Right ventricle myocardium superior (tissue), 1 donor: ENCODE measurements at places on chromosomes 12 and 14. TPM values are rescaled to one million over a fixed set of nuclear protein-coding genes. Genes with fewer than 3 reads are reported as not detected.

GRCh38 chr12:124703856-124704255, 136.4 kb upstream of the NCOR2 start:
- DNase-seq = no peak

DNA sequence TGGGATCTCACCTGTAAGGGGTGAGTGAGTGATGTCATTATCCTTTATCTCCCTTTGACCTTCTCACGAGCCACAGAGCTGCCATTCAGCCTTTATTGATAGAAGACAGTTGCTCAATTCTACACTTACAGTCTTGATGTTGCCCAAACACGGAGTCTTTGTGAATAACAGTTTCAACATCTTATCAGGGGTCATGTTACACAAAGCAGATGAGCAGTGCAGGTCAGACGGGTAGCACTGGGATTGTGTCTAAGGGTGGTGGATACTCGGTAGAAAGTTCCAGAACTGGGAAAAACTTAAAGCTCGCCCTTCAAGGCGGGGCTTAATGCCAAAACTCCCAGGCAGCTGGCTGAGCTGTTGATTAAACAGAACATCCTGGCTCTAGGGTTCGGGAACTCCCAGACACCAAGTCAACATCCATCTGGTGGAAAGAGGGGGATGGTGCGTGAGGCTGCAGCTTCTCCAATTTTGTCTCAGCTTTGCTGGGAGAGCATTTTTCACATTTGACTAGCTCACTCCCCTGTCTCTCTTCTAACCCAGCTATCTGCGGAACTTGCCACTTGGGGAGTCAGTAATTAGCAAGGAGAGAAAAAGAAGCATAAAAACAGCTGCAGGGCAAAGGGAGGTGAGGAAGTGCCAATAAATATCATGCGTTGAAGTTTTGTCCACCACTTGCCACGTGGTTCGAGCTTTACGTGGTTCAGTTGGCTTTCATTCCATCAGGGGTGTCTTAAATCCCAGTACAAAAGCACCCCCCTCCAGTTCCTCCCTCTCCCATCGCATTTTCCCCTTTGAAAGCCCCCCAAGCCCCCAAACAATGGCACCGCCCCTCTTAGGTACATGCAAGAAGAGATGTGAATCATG, 31.0 kb downstream of the FOXN4 start:
- no peak for DNase-seq

GRCh38 chr12:8909752-8910151, 4.6 kb upstream of the PHC1 start:
- no peak for DNase-seq

DNA sequence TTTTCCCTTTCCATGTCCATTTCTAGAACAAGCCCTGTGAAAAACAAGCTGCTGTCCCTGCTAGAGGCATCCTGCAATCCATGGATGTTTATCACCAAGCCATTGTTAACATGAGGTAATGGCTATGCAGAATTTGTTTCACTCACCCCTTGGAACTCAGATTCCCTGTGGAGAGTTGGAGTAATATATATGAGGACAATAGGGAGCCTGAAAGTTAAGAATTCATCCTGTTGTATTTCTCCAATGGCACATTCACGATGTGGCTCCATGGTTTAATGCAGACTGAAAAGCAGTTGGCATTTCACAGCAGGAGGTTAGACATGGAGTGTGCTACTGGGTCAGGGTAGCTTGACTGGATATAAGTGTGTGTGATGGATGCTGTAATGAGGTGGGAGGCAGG, 32.4 kb downstream of the GPR65 start:
- DNase-seq = no peak

DNA sequence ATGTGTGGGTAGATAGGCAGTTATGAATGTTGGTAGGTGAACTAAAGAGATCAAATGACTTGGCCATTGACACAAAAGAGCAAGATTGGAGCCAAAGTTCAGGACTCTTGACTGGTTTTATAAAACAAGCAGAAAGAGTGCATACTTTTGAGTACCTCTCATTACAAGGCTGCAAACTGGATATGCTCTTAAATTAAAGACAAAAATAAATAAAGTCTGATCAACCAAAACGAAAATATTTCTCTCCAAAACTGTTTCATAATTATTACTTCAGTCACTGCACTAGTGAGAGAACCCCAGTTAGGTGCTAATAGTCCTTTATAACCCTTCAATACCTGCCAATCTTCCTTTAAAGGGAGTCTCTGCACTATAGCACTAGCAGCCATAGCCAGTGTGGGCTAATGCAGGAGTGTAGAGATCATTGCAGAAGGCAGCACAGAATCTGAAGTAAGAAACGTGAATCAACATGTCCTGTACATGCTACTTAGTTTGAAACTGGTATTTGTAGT, 147.1 kb downstream of the FOXA1 start:
- no peak for DNase-seq

DNA sequence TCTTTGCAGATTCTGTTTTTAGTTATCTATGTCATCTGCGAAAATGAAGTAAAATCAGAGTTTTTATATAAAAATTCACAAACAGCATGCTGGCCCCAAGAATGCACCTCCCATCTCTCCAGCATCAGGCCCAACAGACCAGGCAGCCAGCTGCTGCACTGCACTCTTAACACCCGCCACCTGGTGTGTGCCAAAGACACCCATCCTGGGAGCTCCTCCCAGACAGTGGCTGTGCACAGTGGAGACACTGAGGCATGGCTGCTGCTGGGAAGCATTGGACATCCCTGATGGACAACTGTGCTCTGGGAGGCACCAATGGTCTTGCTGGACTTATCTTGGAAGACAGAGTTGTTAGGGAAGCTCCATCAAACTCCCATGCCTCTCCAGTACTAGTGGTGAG, 817.2 kb downstream of the TMEM121 start:
- no peak for DNase-seq

DNA sequence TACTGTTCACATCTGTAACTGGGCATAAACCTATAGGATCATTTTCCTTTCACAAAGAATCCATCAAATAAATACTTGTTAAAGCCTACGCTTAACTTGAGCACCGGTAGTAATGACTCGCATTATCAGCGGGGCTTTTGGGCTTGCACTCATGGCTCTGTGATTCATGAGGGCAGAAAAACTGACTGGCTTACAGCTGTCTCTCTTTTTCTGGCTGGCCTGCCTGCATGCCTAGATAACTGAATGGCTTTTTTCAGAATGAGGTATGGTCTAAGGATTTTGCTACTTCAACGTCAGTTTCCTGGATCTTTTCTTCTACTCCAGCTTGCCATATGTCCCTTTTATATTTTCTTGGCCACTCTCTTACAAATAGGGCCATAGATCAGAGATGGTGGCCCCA, 531.1 kb downstream of the NRXN3 start:
- no peak for DNase-seq

DNA sequence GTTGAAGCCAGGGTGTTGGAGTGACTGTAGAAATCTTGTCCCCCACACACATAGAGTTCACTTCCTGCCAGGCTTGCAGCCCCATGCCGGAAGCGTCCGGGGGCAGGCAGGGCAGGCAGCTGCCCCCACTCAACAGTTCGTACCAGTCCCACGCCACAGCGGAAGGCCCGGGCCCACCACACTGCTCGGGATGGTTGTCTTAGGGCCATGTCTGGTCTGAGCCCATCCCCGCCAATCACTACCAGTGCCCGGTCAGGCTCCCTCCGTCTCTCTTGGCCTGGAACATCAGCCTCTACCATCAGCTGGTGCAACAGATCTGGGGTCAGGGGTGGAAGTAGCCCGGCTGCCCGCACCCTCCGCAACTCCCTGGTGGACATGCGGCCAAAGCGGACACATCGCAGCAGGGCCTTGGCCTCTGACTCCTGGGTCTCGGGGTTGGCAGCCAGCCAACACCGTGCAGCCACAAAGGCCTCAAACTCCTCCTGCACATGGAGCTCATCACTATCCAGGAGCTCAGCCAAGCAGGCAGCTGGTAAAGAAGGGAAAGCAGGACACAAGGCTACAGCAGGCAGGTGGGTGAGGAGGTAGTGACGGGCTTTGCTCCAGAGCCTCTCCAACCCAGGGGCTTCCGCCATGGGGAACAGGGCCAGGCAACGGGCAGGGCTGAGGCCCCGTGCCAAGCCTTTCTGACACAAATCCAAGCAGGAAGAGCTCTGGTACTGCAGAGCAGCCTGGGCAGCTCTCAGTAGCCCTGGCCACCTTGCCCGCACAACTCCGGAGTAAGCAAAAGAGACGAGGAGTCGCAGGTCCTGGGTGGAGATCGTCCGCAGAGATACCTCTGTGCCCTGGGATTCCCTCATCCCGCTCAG, 5.9 kb downstream of the KLHL33 start:
- peak; percentile 61 for DNase-seq

DNA sequence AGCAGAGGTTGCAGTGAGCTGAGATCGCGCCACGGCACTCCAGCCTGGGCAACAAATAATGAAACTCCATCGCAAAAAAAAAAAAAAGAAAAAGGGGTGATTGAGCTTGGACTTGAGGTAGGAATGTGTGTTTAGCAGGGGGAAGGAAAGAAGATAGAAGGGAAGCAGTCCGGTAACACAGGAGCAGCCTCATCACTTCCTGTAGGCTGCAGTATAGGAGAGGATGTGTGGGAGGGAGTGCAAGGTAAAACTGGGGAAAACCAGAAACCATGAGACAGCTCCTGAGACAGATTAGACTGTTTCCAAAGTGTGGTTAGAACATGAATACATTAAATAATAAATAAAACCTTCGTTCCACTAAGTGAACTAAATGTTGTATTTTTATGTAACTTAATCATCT, 49.2 kb downstream of the FGD4 start:
- no peak for DNase-seq

DNA sequence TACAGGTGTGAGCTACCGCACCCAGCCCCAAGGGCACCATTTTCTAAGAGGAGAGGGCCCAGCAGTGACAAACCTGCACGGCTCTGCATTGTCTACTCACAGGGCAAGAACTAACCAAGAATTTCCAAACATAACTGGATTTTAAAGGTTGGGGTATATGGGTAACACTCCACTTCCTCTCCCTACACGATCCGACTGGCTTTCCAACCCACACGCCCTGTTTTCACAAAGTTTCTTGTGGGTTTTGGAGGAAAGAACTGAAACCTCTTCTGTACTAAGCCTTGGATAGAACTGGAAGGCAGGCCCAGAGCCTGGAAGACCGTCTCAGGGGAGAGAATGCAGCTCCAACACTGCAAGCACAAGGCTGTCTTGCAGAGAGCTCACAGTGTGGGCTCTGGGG, 24.9 kb downstream of the SNRNP35 start:
- no peak for DNase-seq

DNA sequence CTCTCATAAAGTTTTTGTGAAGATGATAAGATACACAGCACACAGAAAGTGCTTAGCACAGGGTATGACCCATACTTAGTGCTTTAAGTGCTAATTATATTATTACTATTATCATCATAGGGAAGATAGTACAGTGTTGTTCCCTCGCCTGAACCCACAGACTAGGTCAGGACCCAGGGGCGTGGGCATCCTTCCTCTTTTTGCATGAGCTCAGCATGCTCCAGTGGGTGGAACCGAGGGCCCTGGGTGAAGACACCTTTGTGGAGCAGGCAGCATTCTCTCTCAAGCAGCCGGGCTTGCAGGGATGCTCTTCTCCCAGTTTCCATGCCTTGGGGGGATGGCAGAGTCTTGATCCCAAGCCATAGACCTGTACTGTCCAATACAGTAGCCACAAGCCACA, 34.8 kb downstream of the CRACR2A start:
- peak; percentile 62 for DNase-seq

GRCh38 chr14:102971314-102971713, 48.9 kb downstream of the AMN start:
- DNase-seq = no peak

GRCh38 chr14:91858536-91859275, 8.6 kb downstream of the TC2N start:
- no peak for DNase-seq

DNA sequence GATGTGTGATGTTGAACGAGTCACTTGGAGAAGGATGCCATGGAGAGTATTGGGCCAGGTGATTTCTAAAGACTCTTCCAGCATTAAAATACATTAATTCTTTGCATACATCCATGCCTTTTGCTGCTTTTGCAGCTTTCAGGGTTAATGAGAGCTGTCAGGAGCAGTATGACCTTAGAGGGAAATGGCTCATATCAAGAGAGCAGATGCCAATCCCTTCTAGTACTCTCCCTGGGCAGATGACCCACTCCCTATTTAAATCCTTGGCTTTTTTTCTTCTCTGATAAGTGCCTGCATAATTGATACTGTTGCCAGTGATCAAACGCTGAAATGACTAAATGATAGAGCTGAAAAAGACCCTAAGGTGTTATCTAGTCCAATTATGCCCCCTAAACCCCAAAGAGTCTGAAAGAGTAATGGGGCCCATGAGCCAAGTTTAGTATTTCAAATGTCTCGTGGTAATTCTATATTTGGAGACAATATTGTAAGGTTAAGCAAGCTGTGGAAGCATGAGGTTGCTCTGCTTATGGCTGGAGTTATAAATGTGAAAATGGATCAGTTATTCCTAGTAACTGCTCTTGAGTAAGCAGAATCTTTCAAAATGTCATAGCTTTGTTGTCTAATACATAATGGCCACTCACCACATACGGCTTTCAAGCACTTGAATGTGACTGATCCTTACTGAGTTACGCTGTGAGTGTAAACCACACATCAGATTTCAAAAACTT, 137.3 kb downstream of the ETV6 start:
- DNase-seq = no peak

- DNase-seq = no peak
Observed at GRCh38 chr14:72104011-72104613, 171.9 kb downstream of the RGS6 start.

DNA sequence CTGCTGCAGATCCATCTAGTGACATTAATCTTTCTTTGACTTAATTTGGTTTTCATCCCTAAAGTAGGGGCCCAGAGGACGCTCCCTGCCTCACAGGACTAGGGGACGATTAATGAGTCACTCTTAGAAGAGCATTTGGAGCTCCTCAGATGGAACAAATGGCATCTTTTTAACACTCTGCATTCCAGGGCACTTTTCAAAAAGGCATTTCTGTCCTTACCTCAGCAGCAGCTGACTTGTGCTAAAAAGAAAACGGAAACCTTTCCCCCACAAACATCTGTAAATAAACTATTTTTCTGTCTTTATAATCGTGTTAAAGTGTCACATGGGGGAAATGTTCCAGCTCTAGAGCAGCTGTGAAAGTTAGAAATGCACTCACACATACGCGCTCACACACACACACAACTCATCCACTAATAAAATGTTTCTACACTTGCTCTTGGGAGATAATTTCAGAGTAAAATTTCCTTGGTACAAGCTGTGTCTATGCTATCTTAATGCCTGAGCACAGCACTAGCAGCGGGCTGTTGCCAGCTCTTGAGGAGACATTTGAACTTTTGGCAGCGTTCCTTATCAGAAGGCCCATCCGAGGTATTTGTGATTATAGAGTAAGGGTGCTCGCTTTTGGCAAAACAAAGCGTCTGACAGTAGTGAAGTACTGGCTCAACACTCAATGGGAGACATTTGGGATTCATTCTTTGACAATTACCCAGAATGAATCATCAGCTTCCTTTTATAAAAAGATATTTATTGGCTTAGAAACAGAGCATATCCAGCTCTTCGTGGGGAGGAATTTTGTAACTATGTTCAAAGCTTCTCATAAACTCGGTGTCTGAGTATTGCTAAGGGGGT, 141.3 kb downstream of the PLXNC1 start:
- DNase-seq = peak; percentile 45

GRCh38 chr12:24256684-24257083, 307.2 kb upstream of the SOX5 start:
- DNase-seq = no peak

OTOGL gene
- 0.19 TPM for total RNA-seq

MARCHF9 gene
- total RNA-seq = 12.2 TPM

C12orf50 gene
- total RNA-seq = 0.11 TPM

KRT79 gene
- total RNA-seq = not detected

RFX4 gene
- total RNA-seq = not detected
